Substantia nigra (tissue), 51 donors: ENCODE measurements at places on chromosomes 7 and 10.

DNA sequence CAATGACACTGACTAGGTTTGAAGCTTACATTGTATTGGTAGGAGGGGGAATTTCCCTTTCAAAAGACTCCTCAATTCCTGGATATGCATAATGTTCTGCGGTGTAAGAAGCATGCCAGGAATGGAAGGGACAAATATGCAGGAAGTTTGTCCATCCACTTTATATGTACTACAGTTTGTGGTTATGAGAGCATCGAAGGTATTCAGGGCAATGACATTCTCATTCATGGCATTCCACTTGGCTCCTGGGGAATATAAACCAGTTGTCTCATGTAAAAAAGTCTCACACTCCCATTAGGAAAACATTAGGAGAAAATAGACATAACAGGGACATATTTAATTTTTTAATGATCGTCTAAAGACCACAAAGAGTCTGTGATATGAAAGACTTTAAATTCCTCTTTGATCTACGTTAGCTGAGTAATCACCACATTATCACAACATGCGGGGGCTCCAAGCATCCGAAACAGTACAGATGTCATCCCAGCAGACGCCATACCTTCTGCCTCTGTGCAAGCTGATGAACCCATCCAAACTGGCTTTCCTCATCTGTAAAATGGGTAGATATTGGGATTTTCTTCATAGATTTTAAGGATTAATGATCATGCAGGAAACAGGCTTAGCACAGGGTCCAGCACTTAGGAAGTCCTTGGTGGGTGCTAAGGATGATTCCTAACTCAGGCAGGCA is 675.3 kb downstream of the INHBA start:
- DNase-seq: no peak

GRCh38 chr10:80280071-80280800 is 9.2 kb downstream of the MAT1A start:
- DNase-seq: no peak

GRCh38 chr7:70456719-70457118 is 675.2 kb upstream of the GALNT17 start:
- DNase-seq: no peak

GRCh38 chr10:2791774-2792443 is 275.4 kb upstream of the PFKP start:
- no peak for DNase-seq

DNA sequence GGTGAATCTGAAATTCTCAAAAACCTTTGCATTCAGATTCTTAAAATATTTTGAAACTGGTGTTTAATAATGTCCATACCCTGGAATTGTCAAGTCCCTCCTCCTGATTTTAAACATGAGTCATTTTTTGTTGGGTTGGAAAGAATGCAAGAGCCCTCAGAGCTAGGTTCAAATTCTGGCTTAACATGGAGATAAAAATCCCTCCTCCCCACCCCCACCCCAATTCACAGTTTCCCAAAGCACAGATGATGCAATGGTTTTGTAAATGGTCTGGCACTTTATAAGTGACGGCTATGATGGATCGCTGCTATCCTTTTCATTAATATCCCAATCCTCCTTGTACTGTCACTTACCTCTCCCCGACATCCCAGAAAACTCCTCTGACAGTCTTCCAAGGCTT is 332.8 kb downstream of the PLXNA4 start:
- no peak for DNase-seq

GRCh38 chr7:55400191-55400590 is 35.1 kb downstream of the LANCL2 start:
- no peak for DNase-seq

- no peak for DNase-seq
Measured at GRCh38 chr10:118873738-118874105, 119.0 kb upstream of the CACUL1 start.

DNA sequence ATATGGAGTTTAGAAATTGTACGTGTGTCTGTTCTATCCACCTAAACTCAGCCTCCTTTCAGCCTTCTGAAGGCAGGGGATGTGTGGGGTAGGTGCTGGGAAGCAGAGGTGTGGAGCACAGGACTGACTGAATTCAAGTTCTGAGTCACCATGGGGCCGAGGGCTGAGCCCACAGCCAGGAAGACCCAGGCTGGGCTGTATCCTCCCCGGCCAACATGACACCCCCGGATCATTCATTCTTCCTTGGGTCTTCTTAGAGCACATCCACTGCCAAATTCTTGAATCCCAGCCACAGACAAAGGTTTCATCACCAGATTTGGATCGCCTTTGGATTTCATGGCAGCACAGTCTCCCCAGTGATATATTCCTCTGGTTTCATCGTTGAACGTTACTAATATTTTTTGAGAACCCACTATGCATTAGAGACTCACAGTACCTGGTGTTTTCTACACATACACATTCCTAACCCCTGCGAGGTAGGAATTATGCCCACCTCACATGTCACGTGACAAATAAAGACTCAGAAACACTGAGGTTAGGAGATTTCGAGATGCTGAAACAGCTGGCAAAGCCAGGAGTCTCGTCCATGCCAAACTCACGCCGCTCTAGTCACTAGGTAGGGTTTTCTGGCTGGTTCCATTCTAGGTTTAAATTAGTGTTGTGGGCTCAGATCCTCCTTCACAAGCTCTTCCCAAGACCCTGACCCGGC is 26.9 kb downstream of the CCDC3 start:
- DNase-seq: no peak
